Upper lobe of left lung (tissue), 6 donors: ENCODE measurements at places on chromosomes 4 and X. TPM values are rescaled to one million over a fixed set of nuclear protein-coding genes. Genes with fewer than 3 reads are reported as not detected.

The SPANXB1 gene
- total RNA-seq: not detected

The SUPT20HL2 gene
- total RNA-seq: not detected

The SYNPO2 gene
- total RNA-seq: 20.1 TPM

The NLRP2B gene
- total RNA-seq: not detected

The PAGE2 gene
- total RNA-seq: not detected

The ZNF630 gene
- total RNA-seq: 1.1 TPM

The SPANXA2 gene
- not detected for total RNA-seq

The ITIH6 gene
- not detected for total RNA-seq

The MOB1B gene
- 10.5 TPM for total RNA-seq

The NUDT10 gene
- total RNA-seq: 0.46 TPM
